ENCODE measurements at places on chromosomes 3 and 15.

- no peak for DNase-seq
Observed at GRCh38 chr3:69386556-69387385, 883 bp upstream of the FRMD4B start.

DNA sequence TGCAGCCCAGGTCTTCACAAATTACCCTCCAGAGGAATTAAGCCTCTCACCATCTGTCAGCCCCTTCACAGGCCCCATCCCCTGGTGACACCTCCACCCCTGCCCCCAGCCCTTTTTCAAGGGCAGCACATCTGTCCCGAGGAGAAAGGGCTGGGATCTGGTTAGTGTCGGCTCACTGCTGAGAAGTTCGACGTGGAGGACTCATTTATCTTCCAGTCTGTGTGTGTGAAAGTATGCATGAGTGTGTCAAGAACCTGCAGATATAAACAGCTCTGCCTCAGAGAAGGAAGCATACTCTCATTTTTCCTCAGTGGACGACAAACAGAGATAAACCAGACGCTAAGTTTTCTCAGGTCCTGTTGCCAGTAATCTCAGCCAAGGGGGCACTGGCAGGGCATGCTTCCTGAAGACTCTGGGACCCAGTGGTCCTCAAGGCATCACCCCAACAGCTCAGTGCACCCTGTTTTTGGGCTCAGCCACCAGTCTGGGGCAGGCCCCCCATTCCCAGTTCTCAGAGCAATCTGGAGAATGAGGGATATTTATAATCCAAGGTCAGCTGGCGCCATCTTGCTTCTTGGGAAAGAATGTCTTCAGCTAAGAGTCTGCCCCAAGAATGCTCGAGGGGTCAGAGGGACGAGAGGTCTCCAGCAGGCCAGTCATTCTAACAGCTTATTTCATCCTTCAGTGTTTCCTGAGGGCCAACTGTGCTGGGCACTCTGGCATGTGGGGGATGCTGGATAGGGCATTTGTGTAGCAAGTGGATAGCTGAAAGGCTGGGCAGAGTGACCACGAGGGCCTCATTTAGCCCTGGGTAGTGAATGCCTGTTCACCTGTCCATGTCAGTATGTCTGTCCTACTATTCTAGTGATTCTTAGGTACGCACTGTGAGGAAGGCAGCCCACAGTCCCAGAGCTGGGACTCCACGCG is 73.6 kb downstream of the ADCY5 start:
- DNase-seq, result no peak

GRCh38 chr3:177626045-177626444 is 428.8 kb upstream of the TBL1XR1 start:
- no peak for DNase-seq

GRCh38 chr3:73086071-73086494 is 24.6 kb downstream of the EBLN2 start:
- DNase-seq, result no peak

GRCh38 chr3:32998631-32999451 is 47.4 kb downstream of the CCR4 start:
- no peak for DNase-seq

- DNase-seq, result no peak
Observed at GRCh38 chr15:83046558-83047127, 20.4 kb downstream of the BTBD1 start.

- no peak for DNase-seq
Observed at GRCh38 chr3:183486472-183486871, 58.1 kb upstream of the MCF2L2 start.

- DNase-seq, result no peak
Observed at GRCh38 chr15:70531576-70531975, 231.8 kb downstream of the UACA start.

GRCh38 chr3:171000281-171000680 is 26.2 kb downstream of the SLC2A2 start:
- no peak for DNase-seq

DNA sequence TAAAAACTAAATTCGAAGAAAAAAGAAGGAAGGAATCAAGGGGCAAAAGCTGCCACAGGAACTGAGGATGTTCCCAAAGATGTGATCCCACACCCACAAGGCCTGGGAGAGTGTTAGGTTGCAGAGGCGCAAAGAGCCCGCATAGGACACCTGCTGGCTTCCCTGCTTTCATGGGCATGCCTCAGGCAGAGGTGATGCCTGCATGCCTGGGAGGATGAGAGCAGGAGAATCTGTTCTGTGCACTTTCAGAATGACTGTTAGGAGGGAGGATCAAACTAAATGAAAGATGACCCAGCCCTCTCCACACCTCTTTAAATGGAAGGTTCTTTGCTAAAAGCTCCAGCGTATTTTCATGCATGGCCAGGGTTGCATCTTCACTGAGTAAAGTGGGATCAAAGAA is 162.4 kb downstream of the PLCL2 start:
- no peak for DNase-seq

- DNase-seq, result no peak
Observed at GRCh38 chr15:31399544-31400171, 73.0 kb downstream of the KLF13 start.

DNA sequence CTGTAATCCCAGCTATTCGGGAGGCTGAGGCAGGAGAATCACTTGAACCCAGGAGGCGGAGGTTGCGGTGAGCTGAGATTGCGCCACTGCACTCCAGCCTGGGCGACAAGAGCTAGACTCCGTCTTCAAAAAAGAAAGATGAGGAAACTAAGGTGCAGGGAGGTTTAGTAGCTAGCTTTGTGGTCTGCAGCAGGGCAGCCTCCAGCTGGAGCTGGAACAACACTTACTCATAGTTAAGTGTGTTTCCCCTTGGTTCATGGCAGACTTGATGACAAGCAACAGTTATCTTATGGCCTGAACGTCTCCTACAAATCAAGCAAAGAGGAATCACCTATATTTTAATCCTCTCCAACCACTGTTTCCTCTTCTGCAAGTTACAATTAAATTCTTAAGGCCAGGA is 12.6 kb downstream of the KAT2B start:
- no peak for DNase-seq

DNA sequence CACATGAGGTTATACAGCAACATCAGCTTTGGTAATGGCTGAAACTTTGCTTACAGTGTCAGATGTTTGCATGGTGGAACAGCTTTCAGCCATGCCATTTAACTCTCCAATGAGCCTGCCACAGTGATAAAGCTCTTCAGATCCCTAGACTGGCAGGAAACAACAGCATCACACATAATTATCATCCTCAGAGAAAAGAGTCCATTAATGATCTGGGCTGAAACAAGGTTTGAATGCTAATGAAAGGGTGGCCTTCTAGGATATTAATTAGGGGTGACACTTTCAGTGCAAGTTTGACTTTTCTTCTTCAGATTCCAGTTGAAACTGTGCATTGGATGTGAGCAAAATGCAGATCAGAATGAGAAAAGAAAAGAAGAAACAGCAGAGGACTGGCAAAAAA is 166.6 kb downstream of the IGSF11 start:
- DNase-seq, result no peak

DNA sequence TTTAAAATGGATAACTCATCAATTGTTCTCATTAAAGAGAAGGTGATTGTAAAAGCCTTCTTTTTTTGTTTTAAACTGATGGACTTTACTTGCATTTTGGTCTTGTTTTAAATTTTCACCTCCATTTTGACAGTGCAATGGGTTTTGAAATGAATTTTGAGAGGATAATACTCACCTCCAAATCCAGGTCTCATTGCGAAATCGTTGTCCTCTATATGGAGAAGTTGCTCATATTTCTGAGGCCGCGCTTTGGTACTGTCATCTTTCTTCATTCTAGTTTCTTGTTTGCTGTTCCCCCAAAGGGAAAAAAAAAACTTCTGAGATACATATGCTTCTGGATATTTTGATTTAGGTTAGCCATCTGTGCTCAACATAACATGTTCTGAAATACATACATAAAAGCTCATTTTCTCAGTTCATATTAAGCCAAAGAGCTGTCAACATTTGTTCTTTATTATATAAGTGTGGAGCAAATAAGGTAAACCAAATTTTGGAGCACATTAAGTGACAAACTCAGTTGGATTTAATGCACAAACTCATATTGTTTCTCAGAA is 9.6 kb downstream of the GABRR3 start:
- DNase-seq, result no peak

GRCh38 chr3:57048052-57048671 is 12.3 kb upstream of the SPATA12 start:
- no peak for DNase-seq

GRCh38 chr3:118057086-118057485 is 977.6 kb downstream of the IGSF11 start:
- DNase-seq, result no peak
